ENCODE measurements at places on chromosomes 4 and X.

- no peak for DNase-seq
These were observed 27.7 kb upstream of the TBC1D14 start for GRCh38 chr4:6881908-6882307.

GRCh38 chr4:140800666-140801065 is 44.5 kb upstream of the TBC1D9 start:
- DNase-seq = no peak

- no peak for DNase-seq
These were observed 16.9 kb upstream of the LRBA start for GRCh38 chr4:151031831-151032605.

DNA sequence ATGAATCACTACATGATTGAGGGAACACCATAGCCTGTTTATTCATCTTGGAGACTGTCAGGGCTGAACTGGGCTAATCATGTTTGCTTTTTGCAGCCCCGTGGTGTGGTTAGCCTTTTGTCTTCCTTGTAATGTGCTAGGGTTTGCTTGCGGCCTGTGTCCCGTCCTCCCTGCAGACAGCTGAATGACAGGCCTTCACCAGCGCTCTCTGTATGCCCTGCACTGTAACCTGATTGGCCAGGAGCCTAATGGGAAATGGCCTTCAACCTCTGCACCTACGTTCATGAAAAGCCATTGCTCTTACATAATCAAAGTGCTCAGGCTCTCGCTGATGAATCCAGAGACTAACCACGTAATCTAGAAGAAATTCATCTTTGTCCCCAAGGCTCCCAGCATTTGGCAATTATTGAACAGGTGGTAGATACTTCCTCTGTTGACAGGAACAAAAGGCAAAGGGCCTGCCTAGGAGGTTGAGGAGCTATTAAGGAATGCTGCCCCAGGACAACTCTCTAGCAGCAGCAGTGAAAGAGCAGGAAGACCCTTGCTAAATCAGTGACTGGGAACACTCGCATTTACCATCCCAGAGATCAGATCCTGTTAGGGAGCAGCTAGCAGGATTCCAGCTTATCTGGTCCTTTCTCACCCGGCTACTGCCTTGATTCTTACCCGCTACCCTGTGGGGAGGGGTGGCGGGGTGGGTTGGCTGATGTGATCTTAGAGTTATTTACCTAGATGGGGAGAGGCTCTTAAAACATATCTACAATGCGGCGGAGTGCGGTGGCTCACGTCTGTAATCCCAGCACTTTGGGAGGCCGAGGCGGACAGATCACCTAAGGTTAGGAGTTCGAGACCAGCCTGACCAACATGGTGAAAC is 42.3 kb upstream of the FAT1 start:
- no peak for DNase-seq

DNA sequence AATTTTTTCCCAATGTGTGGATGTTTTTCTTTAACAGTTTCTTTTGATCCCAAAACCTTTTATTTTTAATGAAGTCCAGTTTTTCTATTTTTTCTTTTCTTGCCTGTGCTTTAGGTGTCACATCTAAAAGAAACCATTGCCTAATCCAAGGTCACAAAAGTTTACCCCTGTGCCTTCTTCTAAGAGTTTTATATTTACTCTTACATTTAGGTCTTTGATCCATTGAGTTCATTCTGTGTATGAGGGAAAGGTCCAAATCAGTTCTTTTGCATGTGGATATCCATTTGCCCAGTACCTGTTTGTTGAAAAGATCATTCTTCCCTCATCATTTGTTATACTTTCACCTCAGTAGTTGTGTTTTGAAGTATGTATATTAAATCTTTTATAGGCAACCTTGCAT is 13.0 kb downstream of the LRP2BP start:
- DNase-seq = no peak

GRCh38 chrX:70485466-70485865 is 40.8 kb downstream of the DLG3 start:
- DNase-seq = no peak

Measured in activated naive CD4-positive, alpha-beta T cell (primary cell).